Activated B cell treated with CpG ODN at 0.5 μM for 24 hours (primary cell): ENCODE measurements at places on chromosomes 12 and 14.

DNA sequence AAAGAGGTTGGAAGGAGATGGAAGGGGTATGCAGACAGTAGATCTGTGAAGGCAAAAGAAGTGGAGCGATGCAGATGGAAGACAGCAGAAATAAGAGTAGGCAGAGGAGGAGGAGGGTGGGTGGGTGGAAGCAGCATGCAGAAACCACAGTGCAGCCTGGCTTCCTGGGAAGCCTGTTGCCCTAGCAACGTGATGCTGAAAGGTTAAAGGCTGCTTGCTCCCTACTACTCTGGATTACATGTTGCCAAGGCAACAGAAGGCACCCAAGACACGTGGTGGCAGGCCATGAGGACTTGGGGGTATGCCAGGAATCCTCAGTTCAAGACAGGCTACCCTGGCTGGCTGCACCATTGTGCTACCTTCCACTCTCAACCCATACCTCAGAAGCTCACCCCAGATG lies 129.6 kb downstream of the GRIN2B start:
- DNase-seq = no peak

DNA sequence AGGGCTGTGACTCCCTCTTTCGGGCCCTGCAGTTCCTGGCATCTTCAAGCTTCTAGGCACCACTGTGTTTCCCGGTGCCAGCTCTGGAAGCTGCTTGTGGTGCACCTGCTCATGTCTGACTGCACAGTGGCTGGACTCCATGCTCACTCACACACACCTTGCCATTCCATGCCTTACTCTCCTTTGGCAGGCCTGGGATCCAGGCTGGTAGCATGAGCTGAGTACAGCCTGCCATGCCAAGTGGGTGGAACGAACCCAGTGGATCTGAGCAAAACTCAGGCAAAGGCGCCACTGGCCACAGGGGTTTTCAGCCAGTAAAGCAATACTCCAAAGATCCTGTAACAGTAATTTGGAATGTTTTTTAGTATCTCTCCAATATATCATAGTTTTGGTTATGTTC lies 902.7 kb upstream of the USP15 start:
- DNase-seq = no peak

GRCh38 chr12:108473400-108474055 lies 41.5 kb upstream of the FICD start:
- DNase-seq = no peak

DNA sequence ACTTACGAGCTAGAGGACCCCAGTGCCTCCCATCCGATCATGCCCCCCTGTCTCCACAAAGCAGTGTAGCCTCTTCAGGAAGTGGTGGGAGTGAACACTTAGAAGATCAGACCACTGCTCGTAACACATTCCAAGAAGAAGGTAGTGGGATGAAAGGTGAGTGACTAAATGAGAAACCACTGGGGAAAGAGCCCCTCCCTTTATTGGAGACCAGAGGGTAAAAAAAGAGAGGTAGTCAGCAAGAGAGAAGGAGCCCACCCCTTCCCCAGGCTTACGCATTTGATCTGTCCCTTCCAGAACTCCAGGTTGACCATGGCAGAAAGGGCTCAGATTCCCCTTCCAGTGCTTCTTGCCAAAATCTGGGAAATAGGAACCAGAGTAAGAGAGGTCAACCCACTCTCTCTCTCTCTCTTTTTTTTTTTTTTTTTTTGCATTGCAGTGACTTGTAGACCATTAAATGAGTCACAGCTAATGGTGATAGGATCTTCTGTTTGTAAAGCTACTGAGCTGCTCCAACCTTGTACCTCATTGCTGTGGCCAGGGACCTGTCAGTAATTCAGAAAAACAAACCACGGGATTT lies 165.4 kb downstream of the GCH1 start:
- DNase-seq = no peak

- no peak for DNase-seq
Measured at GRCh38 chr12:13194401-13195110, 2.0 kb upstream of the EMP1 start.

DNA sequence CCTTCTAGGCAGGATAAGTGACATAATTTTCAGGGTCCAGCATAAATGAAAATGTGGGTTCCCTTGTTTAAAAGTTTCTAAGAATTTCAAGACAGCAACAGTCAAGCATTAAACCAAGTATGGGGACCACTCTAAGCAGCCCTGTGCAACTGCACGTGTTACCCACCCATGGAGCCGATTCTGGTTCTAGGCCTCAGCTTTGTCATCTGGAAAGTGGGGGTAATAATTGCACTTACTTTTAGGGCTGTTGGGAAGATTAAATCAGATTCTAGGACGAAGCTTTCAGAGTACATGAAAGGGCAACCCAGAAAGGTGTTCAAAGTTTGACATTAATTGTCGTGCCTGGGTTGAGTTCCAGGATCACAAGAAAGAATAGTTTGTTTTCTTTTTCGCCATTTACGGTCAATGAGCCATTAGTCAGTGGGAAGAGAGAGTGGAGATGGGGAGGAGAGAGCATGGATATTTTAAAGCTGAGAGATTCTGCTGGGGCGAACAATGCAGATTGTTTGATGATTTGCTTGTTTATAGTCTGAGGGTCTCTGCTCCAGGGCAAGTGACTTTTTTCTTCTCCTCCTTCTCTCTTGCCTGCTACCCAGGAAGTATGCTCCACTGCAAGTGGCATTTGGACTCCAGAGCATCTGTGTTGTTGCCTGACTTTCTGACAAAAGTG lies 10.7 kb upstream of the PPFIBP1 start:
- DNase-seq = no peak

GRCh38 chr12:70451528-70451927 lies 85.4 kb downstream of the KCNMB4 start:
- DNase-seq = no peak

GRCh38 chr12:11954181-11954580 lies 116.6 kb upstream of the BCL2L14 start:
- DNase-seq = no peak

- no peak for DNase-seq
Measured at GRCh38 chr14:40308240-40308639, 876.0 kb upstream of the FBXO33 start.

DNA sequence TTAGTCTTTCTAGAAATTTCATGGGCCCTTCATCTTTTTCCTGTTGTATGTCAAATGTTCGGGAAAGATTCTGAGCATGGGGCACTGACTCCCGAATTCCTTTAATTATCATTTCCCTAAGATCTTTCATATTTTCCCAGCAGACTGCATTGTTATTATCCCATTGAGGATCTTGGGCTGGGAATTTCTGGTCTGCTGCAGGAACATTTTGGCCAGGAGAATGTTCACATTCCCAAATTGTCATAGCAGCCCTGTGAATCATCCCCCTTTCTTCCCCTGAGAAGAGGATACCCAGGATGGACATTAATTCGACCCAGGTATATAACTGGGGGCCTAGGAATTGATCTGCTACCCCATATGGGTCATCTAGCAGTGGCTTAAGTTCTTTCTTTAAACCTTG lies 112.5 kb downstream of the RIN3 start:
- DNase-seq = no peak
